A673 (cell line): ENCODE measurements at places on chromosomes 6 and 20. TPM values are rescaled to one million over a fixed set of nuclear protein-coding genes. Genes with fewer than 3 reads are reported as not detected.
A peak's percentile ranks its signal among the peaks of the same experiment; 100 is the strongest.

Gene FAM83D
- 67.2 and 74.0 TPM in 2 replicates for total RNA-seq

DNA sequence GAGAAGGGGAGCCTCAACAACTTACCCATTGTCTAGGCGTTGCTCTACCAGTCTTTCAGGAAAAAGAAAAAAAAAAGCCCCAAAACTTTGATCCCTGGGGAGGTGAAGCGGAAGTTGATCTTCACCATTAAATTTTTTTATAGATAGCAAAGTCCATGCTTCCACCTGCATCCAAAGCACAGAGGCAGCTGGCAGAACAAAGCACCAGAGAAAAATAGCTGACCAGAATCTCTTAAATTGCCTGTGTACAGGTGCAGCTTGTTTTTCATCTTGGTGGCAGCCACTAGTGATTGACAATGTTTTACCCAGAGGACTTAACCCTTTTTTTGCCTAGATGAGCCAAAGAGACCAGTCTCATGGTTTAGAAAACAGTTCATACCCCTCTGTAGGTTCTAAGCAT is 86.0 kb downstream of the MYB start:
- no peak for DNase-seq

- DNase-seq = no peak
Measured at GRCh38 chr6:103617642-103618041, 1242.1 kb downstream of the HACE1 start.

DNA sequence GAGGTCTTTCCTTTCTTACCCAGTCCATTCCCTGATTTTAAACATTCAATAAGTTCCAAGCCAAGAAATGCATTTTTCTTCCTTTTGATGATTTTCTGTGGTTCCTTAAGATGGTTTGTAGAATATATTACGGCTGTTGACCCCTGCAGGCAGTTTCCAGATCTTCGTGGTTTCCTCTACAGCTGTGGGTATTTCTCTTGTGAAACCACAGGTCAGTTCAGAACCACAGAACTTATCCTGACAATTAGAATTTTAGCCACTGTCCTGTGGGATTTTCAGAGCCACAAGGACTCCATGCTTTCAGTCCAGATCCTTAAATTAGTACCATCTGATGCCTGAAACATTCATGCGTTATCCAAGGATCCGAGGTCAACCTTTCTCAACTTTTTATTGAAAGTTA is 29.7 kb upstream of the EXOC2 start:
- no peak for DNase-seq

DNA sequence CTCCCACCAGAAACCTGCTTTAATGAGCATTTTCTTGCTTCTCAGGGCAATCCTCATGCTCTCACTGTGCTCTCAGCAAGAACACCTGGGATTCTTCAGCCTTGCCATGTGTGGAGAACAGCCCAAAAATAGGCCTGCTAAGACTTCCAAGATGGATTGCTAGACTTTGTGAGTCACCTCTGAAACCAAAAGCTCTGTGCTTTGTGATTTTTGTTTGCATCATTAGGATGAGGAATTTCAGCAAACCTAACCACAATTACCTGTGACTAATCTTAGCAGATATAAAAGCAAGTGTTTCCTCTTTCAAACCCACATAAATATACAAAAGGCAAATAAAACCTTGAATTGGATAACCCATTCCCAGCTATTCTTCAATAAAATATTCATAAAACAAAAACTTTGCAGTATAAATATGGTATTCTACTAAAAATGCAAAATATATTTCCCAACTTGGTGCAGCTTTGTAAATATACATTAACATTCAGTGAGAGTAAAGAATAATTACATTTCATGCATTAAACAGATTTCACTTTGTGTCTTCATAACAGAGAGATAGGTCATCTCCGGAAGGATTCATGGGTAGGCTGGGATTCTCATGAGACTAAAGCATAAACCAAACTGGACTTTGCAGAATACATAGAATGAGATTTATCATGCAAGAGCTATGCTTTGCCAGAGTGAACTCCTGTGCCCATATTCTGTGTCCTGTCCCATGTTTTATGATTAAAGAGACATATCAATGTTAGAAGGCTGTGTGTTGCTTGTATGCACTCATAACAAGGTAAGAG is 33.5 kb downstream of the TPBG start:
- DNase-seq = peak; percentile 19

Gene FAM83C
- total RNA-seq = not detected in 2 replicates
